Stimulated activated CD8-positive, alpha-beta memory T cell treated with anti-CD3 and anti-CD28 coated beads, Interleukin-7, amount 100 ng/mL, for 1 hour (primary cell): ENCODE measurements at places on chromosomes 7 and 10.

DNA sequence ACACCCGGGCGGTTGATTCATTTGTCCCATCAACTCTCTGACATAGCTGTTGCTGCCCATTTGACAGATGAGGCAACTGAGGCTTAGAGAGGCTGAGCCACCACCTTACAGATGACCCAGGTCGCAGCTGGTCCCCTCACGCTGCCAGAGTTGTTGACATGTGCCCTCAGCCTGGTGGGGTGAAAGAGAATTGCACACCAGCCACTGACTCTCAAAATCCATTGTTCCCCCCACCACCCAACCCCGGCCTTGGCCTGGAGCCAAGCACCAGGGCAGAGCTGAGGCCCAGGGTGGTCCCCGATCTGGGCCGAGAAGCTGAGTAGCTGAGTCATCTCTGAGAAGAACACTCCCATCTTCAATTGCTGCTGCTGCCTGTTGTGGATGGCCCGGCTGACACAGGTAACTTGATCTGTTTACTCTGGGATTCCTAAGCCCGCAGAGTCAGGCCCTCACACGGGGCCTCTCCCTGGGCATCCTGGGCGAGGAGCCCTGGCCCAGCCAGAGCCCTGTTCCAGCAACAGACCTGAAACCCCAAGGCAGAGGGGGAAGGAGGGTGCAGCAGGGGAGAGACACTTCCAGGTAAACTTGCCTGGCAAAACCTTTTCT is 27.5 kb downstream of the PVRIG start:
- no peak for DNase-seq

DNA sequence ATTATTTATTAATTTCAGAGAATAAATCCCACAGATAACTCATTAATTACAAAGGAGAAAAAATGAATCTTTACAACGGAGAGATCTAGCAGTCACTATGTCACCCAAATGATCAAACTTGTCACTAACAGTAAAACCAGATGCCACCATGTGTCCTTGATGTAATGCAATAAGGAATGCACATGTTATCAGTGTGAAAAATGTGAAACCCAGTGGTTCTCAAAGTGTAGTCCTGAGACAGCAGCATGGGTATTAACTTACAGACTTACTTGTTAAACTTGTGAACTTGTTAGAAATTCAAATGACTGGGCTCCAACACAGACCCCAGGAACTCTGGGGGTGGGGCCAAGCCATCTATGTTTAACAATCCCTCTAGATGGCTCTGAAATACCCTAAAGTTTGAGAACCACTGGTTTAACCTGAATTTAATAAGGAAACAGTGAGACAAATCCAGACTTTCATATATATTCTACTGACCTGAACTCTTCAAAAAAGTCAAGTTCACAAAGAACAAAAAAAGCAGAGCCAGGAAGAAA is 77.4 kb downstream of the RNLS start:
- DNase-seq = no peak

GRCh38 chr7:87948371-87948770 is 14.3 kb downstream of the ADAM22 start:
- DNase-seq = no peak

DNA sequence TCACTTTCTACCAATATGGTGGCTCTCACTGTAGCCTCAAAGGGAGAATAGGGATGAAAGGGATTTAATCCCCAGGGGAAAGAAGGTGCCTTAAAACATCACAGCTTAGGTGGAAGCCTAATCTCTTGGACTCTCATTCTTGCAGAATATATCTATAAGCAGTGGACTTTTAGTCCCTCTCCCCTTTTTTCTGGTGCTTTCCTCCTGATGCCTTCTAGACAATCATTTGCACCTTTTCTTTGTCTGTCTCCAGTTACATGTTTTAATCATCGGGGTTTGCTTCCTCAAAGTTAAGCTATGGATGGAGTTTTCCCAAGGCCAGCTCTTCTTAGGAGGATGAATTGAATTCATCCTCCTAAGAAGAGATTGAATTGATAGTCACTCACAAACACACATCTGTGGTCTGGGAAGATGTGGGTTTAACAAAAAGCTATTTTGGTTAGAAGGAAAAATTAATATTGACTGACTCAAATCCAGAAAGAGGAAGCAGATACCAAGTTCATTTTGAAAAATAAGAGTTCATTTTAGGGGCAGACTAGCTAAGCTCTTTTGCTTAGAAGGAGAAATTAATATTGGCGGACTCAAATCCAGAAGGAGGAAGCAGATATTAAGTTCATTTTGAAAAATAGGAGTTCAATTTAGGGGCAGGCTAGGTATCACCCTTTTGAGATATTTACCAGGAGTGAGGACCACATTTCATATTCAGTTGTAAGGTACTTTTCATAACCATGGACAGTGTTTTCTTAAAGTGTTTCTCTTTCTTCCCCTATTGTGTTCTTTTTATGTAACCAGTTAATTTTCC is 35.2 kb upstream of the PLEKHS1 start:
- DNase-seq = no peak

- DNase-seq = no peak
These were observed 19.1 kb downstream of the CTTNBP2 start for GRCh38 chr7:117854186-117854585.

GRCh38 chr10:29703271-29703670 is 68.5 kb upstream of the SVIL start:
- no peak for DNase-seq

- DNase-seq = no peak
These were observed 13.1 kb downstream of the EZH2 start for GRCh38 chr7:148871030-148871429.
